ENCODE measurements at places on chromosomes 2 and 18.
A peak's percentile ranks its signal among the peaks of the same experiment; 100 is the strongest.

GRCh38 chr2:179338681-179339080 is 74.0 kb upstream of the SESTD1 start:
- no peak for DNase-seq

DNA sequence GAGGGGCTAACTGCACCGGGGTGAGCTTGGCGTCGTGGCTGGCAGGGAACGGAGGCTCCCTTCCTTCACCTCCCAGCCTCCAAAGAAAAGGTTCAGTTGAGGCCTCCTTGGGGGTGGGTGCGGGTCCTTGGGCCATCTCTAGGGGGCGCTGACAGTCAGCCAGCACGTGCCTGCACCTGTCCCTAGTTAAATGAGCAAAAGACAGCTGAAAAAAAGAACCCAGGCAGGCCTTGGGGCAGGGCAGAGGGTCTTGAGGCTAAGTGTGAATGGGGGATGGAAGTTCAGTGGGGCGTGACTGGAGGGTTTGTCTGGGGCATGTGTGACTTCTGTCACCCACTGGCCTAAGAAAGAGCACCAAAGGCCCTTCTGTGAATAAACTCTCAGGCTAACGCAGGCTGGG is 56.4 kb downstream of the ZFP36L2 start:
- peak; percentile 75 for DNase-seq

- no peak for DNase-seq
Observed at GRCh38 chr2:226334981-226335720, 464.5 kb downstream of the IRS1 start.

- no peak for DNase-seq
Observed at GRCh38 chr2:227881866-227882517, 10.6 kb downstream of the DAW1 start.

DNA sequence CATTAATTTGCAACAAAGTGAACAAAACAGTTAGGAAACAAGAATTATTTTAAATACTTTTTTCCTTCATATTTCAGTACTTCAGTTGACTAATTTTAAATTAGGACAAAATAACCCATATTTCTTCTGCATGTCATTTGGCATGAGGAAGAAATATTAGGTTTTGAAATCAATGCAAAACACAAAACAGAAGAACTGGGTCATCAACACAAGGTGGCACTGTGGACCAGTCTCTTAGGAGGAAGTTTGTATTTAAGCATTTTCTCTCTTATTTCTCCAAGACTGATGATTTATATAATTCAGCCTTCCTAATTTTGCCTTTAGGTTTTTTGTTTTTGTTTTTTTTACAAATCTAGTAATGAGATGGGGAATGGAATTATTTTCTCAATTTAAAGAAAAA is 352.8 kb upstream of the KCNH7 start:
- DNase-seq = no peak

DNA sequence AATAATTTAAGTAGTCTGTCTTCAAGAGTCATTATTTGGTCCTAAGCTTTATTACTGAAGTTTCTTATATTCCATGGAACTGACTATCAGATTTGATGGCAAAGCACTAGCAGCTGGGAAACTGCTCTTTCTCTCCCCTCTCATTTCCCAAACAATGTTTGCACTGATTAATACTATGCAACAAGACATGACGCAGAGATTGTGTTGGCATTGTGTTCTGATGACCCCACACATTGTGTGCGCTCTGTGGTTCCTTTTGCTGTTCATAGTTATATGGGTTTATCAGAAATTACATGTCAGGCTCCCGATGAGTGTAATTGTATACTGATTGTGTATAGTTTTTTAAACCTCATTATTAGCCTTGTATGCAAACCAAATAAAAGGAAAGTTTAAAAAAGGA is 331.6 kb upstream of the FANCL start:
- DNase-seq = no peak

GRCh38 chr2:145874466-145874865 is 1354.5 kb upstream of the ZEB2 start:
- no peak for DNase-seq

GRCh38 chr2:41061356-41061755 is 609.5 kb upstream of the SLC8A1 start:
- no peak for DNase-seq

- no peak for DNase-seq
Observed at GRCh38 chr18:3599195-3599594, 149.2 kb downstream of the TGIF1 start.

- no peak for DNase-seq
Observed at GRCh38 chr2:28148566-28148965, 244.1 kb upstream of the FOSL2 start.

DNA sequence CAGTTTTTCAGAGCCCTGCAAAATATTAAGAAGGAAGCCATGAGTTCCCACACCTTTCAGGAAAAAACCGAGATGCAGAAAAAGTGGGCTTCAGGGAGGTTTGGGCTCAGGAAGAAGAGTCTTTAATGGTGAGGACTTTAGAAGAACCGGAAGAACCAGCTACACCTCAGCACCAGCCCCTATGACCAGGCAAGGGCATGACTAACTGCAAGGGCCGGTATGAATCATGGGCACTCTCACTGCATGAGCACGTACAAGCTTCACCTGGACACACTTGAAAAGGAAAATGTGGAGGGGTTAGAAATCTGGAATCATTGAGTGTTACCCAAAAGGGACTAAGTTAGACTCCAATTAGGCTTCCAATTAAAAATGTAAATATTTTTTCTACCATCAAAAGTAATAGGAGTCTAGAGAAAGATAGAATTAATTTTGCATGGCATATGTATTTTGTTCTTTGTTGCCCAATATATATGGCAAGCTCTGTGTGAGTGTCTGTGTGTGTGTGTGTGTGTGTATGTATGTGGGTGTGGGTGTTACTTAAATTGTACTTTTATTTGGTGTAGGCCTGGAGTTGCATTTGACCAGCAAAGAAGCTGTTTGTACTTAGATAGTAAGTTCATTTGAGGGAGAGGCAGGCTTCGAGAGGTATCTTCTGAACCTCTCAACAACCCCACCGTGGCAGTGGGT is 66.5 kb upstream of the THUMPD2 start:
- DNase-seq = no peak

DNA sequence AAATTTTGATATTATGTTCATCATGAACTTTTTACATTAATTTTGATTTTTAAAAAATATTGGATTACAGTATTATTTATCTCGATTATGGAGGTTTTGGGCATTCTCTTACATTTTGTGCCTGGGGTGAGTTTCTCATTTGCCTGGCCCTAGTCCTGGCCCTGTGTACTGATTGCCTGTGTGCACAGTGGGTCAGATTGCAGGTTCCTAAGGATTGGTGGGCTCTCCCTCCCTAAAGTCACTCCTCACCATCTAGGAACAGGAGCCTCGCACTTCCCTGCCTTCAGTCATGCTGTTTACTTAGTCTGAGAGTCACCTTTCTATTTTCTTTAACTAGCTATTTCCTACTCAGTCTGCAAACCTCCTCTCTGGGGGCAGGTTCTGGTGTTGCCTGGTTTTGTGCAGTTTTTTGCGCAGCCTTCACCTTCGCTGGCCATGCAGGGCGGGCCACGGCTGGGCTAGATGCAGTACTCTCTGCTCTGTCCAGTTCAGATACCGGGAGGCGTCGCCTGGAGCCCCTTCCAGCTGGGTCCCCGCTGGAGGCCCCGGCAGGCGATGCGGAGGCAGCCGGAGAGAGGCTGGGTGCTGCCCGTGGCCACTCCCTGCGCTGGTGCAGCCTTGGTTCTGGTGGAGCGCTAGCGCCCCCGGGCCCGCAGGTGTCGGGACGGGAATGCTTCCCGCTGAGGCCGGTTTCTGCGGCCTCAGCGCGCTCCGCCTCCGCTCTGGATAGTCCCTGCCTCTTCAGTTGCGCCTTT is 23.3 kb upstream of the MC5R start:
- DNase-seq = peak; percentile 67

- peak; percentile 89 for DNase-seq
Observed at GRCh38 chr2:201233192-201233811, 27.0 kb upstream of the CASP8 start.
